GM23338 (cell line): ENCODE measurements at places on chromosomes 16 and 17.

GRCh38 chr16:22373662-22374310 lies 633 bp downstream of the CDR2 start:
- no peaks in the 10 kb centered on the region for H3K36me3 ChIP-seq
- peaks cover 36% of the 10 kb centered on the region for H3K4me1 ChIP-seq
- H3K27ac ChIP-seq: no peak overlapping the region
- peak overlapping the region; percentile 93 for H3K4me3 ChIP-seq
- peaks cover 13% of the 10 kb centered on the region for H3K27me3 ChIP-seq

- no peaks in the 10 kb centered on the region for H3K36me3 ChIP-seq
- DNase-seq: peak; percentile 80
- no peaks in the 10 kb centered on the region for H3K27me3 ChIP-seq
- peaks cover 33% of the 10 kb centered on the region for H3K4me1 ChIP-seq
- no peak overlapping the region for H3K27ac ChIP-seq
Observed at GRCh38 chr16:85238233-85238647, 126.0 kb upstream of the CIBAR2 start.

DNA sequence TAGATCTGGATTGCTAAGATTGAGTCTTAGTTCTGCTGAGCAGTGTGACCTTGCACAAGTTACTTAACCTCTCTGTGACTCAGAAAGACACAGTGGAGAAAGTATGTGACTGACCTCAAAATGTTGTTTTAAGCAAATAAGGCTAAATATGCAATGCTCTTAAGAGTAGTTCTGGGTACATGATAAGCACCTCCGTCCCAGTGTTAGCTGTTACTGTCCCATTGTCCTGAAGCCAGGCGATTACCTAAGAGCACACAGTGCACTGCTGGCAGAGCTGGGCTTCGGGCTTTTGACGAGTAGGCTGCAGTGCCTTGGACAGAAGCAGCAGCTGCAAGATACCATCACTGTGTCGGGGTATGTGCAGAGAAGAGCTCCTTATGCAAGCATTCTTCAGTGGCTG lies 32.7 kb upstream of the FOXF1 start:
- H3K36me3 ChIP-seq: no peaks in the 10 kb centered on the region
- no peak overlapping the region for H3K4me3 ChIP-seq
- H3K27ac ChIP-seq: no peak overlapping the region

DNA sequence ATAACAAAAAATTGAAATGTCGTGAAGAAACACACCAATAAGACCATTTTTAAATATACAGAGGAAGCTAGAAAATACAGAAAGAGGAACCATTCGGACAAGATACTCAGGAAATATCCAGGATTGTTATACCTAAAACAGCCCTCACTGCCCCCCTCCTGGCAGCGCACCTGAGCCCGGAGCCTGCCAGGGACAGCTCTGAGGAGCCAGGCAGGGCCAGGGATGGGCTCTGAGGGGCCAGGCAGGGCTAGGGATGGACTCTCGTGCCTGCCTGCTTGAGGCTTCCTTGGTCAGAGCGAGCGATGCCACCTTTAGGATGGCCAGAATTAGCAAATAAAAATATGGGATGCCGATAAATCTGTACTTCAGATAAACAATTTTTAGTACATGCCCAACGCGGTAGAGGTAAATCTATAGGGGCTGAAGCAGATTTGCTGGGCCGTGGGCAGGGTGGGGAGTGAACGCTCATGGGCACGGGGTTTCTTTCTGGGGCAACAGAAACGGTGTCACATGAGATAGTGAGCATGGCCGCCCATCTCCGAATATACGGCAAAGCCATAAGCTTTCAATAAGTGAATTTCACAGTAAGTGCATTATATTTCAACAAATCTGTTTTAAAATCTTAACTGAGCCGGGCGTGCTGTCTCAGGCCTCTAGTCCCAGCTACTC lies 18.2 kb upstream of the CSNK1D start:
- no peak for DNase-seq
- H3K27ac ChIP-seq: peak overlapping the region; percentile 87
- no peaks in the 10 kb centered on the region for H3K36me3 ChIP-seq
- peak overlapping the region; percentile 77 for H3K4me3 ChIP-seq

- no peaks in the 10 kb centered on the region for H3K36me3 ChIP-seq
- no peak overlapping the region for H3K27ac ChIP-seq
- H3K4me1 ChIP-seq: peaks cover 5% of the 10 kb centered on the region; the same call in 1 of the 2 replicates
- H3K4me3 ChIP-seq: no peak overlapping the region
- H3K27me3 ChIP-seq: no peaks in the 10 kb centered on the region
- peak; percentile 88 for DNase-seq
Observed at GRCh38 chr17:81440511-81441244, 45.4 kb downstream of the BAHCC1 start.

DNA sequence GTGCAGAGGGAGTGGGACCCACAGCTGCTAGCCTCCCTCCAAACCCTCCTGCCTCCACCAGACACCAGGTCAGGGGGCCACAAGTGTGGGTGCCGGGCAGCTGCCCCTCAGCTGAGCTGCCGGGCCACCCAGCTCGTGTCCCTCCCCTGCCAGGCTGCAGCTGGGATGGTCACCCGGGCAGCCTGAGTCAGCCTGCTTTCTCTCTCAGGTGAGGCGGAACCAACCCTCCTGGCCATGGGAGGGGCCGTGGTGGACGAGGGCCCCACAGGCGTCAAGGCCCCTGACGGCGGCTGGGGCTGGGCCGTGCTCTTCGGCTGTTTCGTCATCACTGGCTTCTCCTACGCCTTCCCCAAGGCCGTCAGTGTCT lies 6.9 kb downstream of the SLC16A3 start:
- no peaks in the 10 kb centered on the region; the same call in 1 of the 2 replicates for H3K4me1 ChIP-seq
- peaks cover 11% of the 10 kb centered on the region for H3K27me3 ChIP-seq
- H3K27ac ChIP-seq: 0 out of 2 replicates have a peak overlapping the region, but pooled peaks have one; percentile 19
- H3K4me3 ChIP-seq: no peak overlapping the region
- DNase-seq: no peak

- H3K4me1 ChIP-seq: peaks cover 50% of the 10 kb centered on the region
- peaks cover 12% of the 10 kb centered on the region for H3K27me3 ChIP-seq
- no peaks in the 10 kb centered on the region for H3K36me3 ChIP-seq
- H3K4me3 ChIP-seq: peak overlapping the region; percentile 86
- no peak overlapping the region for H3K27ac ChIP-seq
Observed at GRCh38 chr17:29593591-29594518, 923 bp downstream of the ANKRD13B start.

DNA sequence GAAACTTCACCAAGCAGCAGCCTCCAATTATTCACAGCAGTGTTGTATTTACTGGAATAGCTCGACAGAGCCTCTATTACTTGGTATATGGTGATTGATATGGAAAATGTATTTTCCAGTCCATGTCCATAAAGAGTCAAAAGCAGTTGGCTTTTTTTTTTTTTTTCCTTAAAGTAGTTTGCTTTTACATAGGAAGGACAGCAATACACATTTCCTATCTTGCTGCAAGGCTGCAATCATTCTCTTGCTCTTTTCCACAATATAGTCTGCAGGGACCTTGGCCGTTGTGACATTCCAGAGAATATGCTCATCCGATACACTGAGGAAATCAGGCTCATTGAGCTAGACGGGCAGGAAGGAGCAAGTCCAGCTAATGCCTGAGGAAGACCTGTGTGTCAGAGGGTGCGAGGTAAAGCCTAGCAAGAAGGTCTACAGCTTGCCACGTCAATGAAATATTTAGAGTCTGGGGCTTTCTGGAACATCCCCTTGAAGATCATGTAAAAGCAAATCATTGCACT lies 131.1 kb downstream of the ENGASE start:
- no peaks in the 10 kb centered on the region for H3K27me3 ChIP-seq
- peaks cover 10% of the 10 kb centered on the region for H3K4me1 ChIP-seq
- no peaks in the 10 kb centered on the region for H3K36me3 ChIP-seq
- H3K27ac ChIP-seq: no peak overlapping the region

GRCh38 chr16:88920618-88921590 lies 54.4 kb upstream of the PABPN1L start:
- no peaks in the 10 kb centered on the region for H3K27me3 ChIP-seq
- H3K36me3 ChIP-seq: no peaks in the 10 kb centered on the region
- H3K27ac ChIP-seq: no peak overlapping the region
- DNase-seq: no peak
- H3K4me3 ChIP-seq: no peak overlapping the region

- H3K27me3 ChIP-seq: no peaks in the 10 kb centered on the region
- peak; percentile 52 for DNase-seq
- H3K27ac ChIP-seq: no peak overlapping the region
Observed at GRCh38 chr16:17831330-17831729, 360.6 kb upstream of the XYLT1 start.
